DMS 273 treated with DMSO at 0.1 percent for 48 hours (cell line): ENCODE measurements at places on chromosomes 4 and X.

DNA sequence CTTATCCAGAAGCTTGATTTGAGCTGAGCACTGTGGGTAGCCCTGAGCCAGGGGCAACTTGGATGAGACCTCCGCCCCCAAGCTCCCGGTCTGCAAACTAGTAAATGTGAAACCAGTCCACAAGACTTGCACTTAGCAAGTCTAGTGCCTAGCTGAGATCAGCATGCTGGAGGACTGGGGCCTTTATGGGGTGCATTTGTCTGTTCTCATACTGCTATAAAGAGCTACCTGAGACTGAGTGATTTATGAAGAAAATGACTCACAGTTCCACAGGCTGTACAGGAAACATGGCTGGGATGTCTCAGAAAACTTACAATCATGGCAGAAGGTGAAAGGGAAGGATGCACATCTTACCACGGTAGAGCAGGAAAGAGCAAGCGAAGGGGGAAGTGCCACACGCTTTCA is 42.1 kb upstream of the HOPX start:
- no peak for DNase-seq

- DNase-seq, result no peak
Observed at GRCh38 chr4:1406394-1406980, at the start of gene NKX1-1. Gene NKX1-1, minus strand, starts transcription at chr4:1406442. Its CDS starts 0 bp downstream, at chr4:1406442.

DNA sequence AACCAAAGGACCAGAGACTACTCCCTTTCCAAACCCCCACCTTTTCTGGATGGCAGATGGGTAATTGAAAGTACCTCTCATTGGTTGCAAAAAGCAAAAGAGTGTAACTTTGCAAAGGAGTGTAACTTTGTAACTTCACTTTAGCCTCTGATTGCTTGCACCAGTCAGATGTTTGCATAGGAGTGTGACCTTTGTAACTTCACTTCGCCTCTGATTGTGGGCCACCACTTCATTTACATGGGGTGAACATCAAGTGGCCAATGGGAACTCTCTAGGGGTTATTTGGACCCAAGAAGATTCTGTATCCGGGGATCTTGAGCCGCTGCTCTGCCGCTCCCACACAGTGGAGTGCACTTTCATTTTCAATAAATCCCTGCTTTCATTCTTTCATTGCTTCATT is 9.9 kb upstream of the SLC25A43 start:
- DNase-seq, result no peak

DNA sequence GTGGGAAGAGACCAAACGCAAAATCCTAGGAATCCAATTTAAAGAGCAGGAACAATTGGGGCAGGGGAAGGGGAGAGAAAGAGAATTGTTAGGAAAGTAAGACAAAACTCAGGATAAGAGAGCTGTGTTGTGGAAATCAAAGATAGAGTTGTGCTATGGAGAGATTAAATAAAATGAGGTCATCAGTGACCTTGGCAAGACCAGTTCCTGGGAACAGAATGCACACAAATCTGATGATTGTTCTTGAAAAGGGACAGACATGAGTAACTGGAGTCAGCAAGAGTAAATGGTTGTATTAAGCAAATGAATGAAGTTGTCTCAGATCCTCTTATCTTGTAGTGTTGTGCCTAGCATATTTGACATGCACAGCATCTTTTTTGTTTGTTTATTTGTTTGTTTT is 267.4 kb downstream of the IL1RAPL1 start:
- DNase-seq, result no peak

DNA sequence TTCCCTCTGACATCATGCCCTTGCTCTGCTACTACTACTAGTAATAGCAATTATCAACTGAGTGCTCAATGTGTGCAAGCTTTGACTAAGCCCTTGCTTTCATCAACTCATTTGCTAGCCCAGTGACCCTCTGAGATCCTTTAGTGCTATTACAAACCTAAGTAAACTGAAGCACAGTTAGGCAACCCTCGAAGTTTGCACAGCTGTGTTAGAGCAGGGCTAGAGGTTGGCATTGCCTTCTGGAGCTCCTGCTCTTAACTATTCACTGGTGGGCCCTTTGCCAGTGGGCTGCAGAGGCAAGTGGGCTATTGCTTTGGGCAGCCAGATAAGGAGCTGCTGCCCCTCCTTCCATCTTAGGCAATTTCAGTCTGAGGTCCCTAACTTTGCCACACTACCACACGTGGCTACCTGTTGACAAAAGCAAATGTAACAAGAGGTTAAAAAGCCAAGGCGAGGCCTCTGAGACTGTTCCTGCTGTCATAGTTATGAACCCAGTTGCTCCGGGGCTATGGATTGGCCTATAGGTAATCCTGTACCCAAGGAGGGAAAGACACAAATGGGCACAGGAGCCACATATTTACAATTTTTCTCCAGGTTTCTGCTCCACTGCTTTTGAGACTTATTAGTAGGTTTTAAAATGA is 41.5 kb upstream of the ANKRD50 start:
- DNase-seq, result no peak

GRCh38 chr4:116847616-116848015 is 237.8 kb downstream of the TRAM1L1 start:
- DNase-seq, result no peak

DNA sequence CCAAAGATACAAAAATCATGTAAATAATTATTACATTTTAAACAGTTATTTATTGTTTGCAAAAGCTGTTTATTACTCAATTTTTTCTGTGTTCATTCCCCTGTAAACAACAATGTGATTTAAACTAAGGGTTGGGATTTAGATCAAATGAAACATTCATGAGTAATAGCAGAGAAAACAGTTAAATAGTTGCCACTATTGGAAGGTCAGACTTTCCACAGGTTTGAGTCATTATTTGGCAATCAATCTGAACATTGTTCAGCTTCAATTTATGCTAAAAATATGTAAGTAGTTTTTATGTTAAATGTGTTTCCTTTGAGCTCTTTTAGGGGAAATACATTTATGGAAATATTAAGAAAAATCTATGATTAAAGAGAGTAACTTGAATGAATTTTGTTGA is 144.9 kb downstream of the STIM2 start:
- DNase-seq, result no peak

- DNase-seq, result no peak
Observed at GRCh38 chr4:137960371-137961050, 281.6 kb downstream of the SLC7A11 start.

GRCh38 chr4:151667048-151667447 is 93.8 kb downstream of the GATB start:
- no peak for DNase-seq

DNA sequence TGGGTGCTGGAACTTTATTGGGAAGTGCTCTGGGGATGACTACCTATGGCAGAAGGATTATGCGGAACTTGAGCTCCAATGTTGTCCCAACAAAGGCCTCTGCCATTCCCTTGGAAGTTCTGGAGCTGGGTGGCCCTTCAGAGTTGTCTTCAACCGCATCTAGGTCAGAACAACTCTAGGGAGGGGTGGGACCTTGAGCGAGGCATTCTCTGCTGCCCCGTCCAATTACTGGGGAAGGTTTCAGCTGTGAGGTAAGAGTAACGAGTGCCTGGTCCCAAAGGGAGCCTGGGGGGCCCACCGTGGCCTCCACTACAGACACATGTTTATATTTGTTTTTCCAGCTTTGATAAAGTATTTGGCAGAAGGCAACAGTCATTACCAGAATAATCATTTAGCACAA is 79.4 kb downstream of the MAOA start:
- no peak for DNase-seq

- no peak for DNase-seq
Observed at GRCh38 chrX:148020329-148020728, 39.2 kb downstream of the FMR1NB start.

DNA sequence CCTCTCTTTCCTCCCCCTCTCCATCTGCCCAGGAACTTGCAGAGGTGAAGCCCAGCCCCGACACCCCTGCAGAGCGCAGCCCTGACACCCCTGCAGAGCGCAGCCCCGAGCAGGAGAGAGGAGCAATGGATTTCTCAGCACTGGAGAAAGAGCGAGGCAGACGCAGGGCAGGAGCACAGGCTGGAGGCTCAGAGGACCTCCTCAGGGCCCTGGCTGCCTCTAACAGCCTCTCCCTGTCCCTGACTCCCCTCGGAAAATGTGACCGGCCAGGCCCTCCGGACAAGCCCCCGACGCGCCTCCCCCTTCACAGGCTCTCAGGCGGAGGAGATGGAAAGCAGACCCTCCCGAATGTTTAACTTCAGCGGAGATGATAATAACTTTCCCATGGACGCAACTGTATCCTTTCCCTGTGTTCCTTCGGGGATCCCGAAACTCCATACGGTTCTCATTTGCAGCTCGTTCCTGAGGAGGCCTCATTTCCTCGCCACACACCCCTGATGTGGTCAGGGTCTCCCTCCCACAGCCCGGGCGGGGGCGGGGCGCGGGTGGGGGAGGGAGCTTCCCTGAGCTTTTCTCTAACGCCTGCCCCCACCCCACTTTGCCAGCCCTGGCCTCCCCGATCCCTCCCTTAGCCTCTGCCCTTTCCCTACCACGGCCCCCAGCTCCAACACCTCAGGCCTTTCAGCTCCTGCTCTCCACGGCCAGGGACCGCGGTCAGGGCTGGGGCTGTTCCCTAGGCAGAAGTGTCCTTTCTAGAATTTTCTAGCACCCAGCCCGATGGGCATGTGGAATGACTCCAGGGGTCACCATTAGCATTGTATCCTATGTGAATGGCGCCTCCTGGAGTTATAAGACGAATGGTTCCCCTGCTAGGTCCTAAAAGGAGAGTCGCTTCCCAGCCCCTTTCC is 201.1 kb upstream of the BCOR start:
- no peak for DNase-seq

DNA sequence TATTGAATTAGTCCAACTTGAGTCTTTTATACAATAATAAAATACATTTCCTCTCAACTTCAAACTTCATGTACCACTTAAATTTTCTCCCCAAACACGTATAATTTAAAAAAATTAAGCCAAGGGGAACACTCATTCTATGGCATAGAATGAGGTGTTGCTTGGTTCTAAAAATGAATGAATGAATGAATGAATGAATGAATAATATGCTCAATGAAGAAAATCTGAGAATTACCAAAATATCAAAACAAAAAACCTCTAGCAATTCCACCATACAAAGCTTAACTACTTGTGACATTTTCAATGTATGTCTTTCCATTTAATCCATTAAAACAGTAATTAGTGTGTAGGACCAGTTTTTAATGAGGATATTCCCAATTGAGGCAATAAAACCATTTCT is 62.7 kb upstream of the PLAC8 start:
- DNase-seq, result no peak

GRCh38 chr4:25310066-25310802 is 2.3 kb upstream of the ZCCHC4 start:
- no peak for DNase-seq
